ENCODE measurements at places on chromosomes 6 and 20.

DNA sequence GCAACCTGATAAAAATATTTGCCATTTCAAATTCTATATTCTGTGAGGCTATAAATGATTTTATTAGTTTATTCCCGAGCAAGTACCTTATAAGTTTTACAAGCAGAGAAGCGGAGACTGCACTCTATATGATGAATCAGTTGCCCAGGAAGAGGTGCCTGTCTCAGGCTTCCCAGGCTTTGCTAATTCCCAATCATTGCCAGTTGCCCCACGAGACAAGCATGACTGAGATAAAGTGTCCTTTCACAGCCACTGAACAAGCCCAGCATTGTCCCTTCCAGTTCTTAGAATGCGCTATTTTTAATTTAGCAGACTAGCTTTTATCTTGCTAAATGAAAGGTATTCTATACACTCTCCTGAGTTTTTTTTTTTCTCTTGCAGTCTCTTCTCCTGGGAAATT lies 260.7 kb downstream of the ALDH8A1 start:
- DNase-seq: no peak

- no peak for DNase-seq
These were observed 272.0 kb downstream of the PACRG start for GRCh38 chr6:162999575-163000285.

GRCh38 chr6:38775870-38776269 lies 60.8 kb downstream of the DNAH8 start:
- no peak for DNase-seq

DNA sequence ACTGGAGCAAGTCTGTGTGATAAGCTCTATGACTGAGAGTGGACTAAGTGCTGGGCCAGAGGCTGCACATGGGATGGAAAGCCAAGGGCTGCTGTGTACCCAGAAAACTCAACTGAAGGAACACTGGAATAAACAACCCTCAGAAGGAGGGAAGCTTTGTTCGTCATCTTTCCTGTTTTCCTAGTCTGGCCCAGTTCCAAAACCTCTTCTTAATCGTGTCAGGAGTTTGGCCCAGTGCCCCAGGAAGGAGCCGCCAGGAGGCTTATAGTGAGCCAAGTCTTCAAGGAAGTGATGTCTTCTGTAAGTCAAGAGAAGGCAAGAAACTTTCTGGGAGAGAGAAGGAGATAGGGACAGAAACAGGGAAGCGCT lies 23.3 kb upstream of the TOP1 start:
- DNase-seq: no peak

DNA sequence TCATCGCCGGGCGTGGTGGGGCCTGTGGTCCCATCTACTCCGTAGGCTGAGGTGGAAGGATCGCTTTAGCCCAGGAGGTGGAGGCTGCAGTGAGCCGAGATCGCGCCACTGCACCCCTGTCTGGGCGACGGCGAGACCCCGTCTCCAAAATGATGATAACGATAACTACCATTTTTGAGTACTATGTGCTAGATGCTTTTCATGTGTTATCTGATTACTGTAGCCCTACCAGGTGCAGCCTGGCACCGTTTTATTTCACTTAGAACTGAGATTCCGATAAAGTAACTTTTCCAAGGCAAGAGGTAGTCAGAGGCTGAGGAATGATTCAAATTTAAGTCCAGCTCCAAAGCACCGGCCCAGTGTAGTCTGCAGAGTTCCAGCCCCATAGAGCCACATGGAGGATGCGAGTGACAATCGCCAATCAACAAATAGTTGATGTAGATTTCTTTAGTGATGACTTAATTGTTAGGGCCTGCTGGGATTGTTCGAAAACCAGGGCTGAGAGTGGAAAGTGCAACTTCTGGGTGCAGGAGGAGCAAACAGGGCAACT lies 727 bp downstream of the ERMARD start:
- DNase-seq: no peak

DNA sequence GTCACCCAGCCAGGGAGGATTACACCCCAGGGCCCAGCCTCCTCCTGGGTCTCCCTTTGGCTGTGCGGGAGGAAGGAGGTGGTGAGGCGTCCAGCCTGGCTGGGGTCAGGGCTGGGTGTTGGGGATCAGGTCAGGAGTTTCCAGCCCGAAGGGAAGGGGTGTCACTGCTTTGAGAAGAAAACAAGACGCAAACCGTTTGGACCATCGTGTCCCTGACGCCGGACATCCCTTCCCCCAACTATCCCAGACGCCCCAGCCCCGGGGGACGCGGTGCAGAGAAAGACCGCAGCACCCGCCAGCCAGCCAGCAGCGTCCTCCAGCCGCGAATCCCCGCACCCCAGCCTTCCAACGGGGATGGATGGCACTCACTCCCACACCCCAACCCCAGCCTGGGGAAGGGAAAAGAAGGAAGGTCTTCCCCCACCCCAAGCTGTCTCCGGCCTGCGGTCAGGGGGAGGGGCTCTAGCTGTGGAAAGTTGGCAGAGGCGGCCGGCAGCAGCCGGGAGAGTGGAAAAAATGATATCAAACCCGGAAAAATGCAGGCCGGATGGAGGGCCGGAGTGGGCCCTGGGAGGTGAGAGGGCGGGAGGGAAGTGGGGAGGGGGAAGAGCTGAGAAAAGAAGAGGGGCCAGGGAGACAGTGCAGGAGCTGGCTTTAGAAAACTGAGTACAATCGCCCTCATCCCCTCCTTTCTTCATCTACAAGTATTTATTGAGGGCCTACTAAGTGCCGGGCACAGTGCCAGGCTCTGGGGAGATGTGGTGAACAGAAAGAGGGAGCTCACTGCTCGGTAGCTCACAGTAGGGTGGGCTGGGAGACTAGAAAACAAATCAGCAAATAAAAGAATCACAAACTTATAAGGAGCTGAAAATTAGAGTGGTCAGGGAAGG lies 10.6 kb downstream of the REM1 start:
- DNase-seq: no peak

DNA sequence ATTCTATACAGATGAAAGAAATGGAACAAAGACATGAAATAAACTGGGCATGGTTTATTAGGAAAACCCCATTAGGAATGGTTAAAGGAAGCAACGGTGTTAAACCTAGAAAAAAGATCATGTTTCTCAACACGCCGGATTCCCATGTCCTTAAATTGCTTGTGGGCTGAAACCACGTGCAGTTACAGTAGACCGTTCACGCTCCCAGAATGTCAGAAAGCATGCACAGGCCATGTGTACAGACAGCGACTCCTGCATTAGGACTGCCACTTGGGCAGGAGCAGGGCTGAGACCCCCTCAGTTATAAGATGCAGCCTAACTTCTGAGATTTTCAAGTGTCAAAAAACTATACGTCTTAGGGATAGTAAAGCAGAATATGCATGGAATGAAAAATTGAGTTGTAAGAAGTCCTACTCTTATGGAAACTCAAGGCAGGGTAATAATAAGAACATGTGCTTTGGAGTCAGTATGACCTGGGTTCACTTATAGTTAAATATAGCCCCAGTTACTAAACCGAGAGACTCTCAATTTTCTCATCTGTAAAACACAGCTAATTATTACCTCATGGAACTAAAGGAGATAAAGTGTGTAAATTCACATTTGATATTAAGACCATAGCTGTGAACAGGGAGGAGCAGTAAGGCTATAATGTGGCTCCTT lies 174.0 kb upstream of the UST start:
- no peak for DNase-seq

- DNase-seq: no peak
These were observed 156.9 kb downstream of the ASCC3 start for GRCh38 chr6:100724222-100724621.

- no peak for DNase-seq
These were observed 117.2 kb downstream of the LCA5 start for GRCh38 chr6:79420054-79420453.

DNA sequence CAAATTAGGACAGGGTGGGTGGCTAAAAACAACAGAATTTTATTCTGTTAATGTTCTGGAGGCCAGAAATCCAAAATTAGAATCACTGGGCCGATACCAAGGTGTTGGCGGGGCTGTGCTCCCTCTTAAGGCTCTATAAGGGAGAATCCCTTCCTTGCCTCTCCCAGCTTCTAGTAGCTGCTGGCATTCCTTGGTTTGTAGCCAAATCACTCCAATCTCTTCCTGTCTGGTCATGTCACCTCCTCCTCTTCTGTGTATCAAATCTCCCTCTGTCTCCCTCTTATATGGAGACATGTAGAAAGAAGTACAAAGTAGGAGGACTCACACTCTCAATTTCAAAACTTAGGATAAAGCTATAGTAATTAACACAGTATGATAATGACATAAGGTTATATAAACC lies 102.9 kb upstream of the SIRPA start:
- no peak for DNase-seq

- DNase-seq: no peak
These were observed 2.8 kb downstream of the CCN5 start for GRCh38 chr20:44717986-44718385.

GRCh38 chr20:48064929-48065328 lies 279.6 kb upstream of the SULF2 start:
- DNase-seq: no peak

GRCh38 chr6:38801305-38801704 lies 86.2 kb downstream of the DNAH8 start:
- DNase-seq: no peak

Measured in NCI-H1417 treated with DMSO at 0.1 percent for 48 hours (cell line).